SIG-M5 (cell line): ENCODE measurements at places on chromosomes 5 and 9.
A peak's percentile ranks its signal among the peaks of the same experiment; 100 is the strongest.

- no peak for DNase-seq
Observed at GRCh38 chr5:17182494-17182893, 34.9 kb upstream of the BASP1 start.

DNA sequence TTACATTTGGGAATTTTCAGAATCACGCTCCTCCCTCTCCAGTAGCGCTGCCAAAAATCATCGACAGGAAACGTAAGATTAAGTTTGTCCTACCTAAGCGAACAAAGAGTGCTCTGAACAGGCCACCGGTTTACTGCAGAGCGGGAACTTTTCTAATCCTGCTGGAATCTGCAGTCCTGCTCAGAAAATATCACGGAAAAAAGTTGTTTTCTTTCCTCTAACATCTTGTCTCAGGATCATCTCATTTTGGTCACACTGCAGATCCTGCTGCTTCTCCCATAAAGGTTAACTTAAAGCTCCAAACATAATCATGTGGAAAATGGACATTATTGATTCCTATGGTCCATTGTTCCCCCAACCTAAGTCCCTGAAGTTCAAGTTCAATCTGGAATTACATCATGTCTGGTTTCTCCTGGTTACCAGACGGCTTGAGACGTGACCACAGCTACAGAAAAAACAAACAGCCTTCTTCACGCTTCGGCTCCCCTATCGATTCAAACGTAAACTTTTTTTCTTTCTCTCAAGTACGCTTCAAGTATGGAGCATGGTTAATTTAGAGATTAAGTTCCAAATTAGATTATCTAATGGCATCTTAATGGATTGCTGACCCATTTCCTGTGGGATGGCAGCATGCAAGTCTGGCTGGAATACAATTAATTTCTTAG lies 217.6 kb downstream of the NFIB start:
- no peak for DNase-seq

- DNase-seq, result no peak
Observed at GRCh38 chr9:130266236-130267098, 907 bp downstream of the HMCN2 start.

DNA sequence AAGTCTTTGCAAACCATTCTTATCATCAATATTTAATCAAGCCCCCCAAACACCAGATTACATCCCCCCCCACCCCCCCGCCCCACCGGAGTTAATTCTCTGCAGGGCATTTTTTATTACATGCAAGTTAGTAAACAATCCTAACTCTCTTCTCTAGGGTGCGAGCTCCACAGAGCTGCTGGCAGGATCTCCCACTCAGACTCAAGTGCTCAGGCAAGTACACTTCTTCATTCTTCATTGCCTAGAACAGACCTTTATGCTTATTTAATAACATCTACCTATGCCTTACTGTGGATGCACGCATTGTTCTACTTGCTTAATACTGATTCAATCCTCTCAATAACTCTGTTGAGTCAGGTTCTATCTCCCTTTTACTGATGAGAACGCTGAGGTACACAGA lies 9.9 kb downstream of the SAXO1 start:
- no peak for DNase-seq

- no peak for DNase-seq
Observed at GRCh38 chr5:86866036-86866435, 248.3 kb downstream of the COX7C start.

DNA sequence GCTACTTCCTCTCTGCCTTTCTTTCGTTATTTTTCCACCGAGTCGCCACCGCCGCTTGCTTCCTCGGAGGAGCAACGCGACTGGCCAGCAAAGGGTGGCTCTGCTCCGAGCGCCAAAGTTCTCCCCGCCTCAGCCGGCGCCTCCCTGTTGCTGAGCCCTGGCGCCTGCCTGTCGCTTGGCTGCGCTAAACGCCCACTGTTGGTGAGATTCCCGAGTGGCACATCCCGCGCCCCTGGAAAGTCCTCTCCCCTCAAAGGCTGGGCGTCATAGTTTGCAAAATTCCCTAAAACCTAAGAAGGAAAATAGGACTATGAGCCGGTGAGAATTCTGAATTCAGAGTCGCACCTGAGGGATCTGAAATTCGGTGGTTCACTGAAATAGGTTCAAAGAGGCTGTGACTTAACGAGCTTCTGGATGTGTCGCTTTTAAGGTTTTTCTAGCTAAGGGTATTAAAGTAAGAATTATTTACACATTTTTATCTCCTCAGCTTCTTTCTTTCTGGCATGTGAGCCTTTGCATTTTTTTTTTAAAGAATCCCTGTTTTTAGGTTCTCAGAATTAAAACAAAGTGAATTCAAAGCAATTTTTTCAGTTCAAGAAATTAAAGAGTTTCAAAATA lies at the start of gene GRIN3A:
GRIN3A (minus strand) TSS at position 82 of the 618 bp plus-strand sequence. CDS start 668 bp downstream, outside the sequence.
- no peak for DNase-seq

DNA sequence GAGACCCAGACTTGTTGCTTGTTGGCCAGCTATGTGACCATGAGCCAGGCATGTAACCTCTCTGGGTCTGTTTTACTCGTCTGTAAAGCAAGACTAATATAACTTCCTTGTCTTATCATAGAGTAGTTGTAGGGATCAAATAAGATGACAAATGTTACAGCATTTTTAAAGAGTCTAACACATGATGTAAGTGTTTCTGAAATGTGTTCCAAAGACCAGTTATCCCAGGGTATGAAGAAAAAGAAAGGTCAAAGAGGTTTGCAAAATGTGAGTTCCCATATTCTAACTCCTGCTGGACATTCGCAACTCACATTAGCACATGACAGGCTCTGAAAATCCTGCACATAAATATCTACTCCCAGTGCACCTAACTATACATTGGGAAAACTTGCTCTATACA lies 28.5 kb upstream of the MATR3 start:
- no peak for DNase-seq

- no peak for DNase-seq
Observed at GRCh38 chr9:125844611-125845010, 97.4 kb downstream of the PBX3 start.

- DNase-seq, result no peak
Observed at GRCh38 chr9:123335193-123335985, 20.6 kb upstream of the CRB2 start.

GRCh38 chr9:124349675-124350493 lies 65.4 kb downstream of the PSMB7 start:
- DNase-seq, result no peak

- no peak for DNase-seq
Observed at GRCh38 chr5:179125789-179126505, 65.8 kb downstream of the ZNF354C start.

DNA sequence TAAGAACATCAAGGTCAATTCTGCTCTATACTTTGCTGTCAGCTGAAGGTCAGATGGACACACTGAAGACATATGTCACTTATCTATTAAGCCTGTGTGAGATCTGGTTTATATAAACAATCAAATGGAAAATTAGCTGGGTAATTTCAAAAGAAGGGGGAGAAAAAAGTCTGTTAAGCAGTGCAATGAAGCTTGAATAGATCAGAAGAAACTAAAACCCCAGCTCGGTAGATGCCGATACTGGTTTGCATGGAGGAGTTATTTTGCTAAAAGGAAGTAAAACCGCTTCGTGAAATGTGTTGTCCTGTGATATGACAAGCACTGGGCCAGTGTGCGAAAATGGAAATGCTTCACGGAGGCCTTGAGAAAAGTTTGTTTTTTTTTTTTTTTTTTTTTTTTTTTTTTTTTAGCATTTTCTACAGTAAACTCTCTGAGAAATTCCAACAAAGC lies 148.8 kb downstream of the MEF2C start:
- DNase-seq, result peak; percentile 2

- DNase-seq, result no peak
Observed at GRCh38 chr5:10329820-10330481, 22.2 kb upstream of the CMBL start.

GRCh38 chr5:610011-610743 lies 2.0 kb upstream of the CEP72 start:
- DNase-seq, result no peak

- no peak for DNase-seq
Observed at GRCh38 chr5:103721183-103721582, 158.6 kb upstream of the NUDT12 start.

GRCh38 chr9:2263665-2264064 lies 248.5 kb downstream of the SMARCA2 start:
- peak; percentile 48 for DNase-seq

GRCh38 chr5:39151745-39152144 lies 67.6 kb downstream of the FYB1 start:
- DNase-seq, result peak; percentile 27

- DNase-seq, result no peak
Observed at GRCh38 chr5:52743970-52744369, 43.7 kb upstream of the ITGA1 start.

DNA sequence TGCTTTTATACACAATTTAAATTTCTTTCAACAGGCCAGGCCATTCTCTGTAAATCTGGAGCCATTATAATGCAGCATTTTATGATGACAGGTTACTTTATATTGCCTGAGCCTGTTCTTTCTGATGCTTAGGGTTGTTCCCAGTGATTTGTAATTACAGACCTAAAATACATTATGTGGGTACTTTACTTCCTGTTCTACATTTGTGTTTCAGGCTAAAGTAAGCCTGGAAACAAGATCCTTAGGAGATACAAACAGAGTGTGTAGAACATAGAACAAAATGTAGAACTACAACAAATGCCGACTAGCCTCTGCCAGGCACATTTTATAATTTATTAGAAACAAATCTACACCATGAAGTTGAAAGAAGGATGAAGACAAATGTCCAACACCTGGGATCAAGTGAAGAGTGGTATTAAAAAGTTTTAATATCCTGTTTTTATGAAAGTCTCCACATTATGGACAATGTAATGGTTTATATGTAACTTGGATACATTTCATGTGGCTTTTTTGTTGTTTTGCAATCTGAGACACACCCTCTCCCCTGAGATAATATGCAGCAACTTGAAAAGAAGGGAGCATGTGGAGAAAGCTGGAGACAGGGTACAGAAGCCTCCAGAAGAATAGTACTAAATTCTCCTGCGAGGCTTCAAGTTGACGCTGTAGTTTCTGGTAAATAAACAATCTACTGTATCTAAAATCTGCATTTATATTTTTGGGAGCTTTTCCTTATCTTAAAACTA lies 46.9 kb downstream of the VCAN start:
- no peak for DNase-seq

GRCh38 chr9:138009803-138010690 lies 132.5 kb downstream of the CACNA1B start:
- DNase-seq, result no peak

DNA sequence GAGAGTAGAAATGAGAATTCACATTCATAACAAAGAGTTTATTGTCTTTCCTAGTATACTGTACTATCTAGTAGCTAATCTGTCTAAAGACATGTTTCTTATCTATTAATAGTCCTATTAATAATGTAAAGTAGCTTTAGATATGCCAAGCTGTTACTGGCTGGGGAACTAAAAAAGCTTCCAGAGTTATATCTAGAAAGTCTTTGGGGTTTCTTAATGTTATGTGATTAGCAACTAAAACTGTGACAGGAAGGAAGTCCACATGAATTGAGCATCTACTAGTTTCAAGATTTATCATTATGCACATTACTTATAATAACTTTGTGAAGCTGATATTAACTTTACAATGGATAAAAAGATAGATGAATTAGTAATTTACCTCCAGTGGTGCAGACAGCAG lies 122.7 kb upstream of the CDKN2B start:
- DNase-seq, result no peak

GRCh38 chr9:13189362-13189761 lies 90.1 kb downstream of the MPDZ start:
- no peak for DNase-seq

GRCh38 chr9:100426530-100427365 lies at the start of gene MSANTD3:
MSANTD3 (plus strand) TSS chr9:100427143; CDS start chr9:100441939, 14,796 bp downstream.
- no peak for DNase-seq

DNA sequence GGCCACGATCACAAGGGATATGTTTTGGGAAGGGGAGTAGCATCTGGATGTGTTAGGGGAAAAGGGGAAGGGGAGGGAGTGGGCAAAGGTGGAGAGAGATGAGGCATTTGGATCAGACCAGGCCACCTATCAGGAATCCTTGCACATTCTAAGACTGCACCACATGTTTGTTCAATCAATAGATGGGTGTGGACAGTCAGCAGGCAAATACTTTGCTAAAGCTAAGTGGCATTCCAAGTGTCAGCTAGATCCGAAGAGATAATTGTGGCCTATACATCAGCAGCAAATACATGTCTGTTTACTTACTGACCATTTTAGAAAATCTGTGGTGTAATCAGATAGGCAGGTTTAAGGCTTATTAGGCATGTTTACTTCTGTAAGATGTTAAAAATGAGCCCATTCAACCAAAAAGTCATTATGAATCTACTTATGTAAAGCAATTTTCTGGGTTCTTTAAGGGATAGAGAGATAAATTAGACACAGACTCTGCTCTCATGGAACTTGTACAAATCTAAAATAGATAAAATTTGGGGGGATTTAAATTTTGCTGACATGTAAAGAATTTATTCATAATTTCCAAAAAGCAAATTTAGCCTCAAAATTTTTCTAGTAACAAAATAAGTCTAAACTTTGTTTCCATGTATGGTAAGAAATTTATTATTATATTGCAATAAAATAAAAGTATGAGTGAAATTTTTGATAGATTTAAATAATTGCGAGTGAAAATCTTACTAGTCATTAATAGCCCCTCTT lies 107.3 kb downstream of the SNCAIP start:
- DNase-seq, result no peak

DNA sequence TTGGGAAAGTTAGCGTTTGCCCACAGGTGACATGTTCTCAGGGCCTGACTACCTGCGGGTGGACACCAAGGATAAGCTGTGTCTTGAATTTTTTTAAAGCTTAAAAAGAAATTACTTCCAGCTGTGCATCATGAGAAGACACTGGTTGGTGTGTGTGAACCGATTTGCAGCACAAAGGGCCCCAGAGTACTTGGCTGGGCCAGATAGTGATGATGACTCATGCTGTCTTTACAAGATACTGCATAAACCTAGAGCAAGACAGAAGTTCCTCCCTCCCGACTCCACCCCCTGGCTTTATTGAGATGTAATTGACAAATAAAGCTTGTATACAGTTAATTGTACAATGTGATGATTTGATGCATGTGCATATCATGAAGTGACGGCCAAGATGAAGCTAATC lies 212.8 kb downstream of the NXNL2 start:
- no peak for DNase-seq

DNA sequence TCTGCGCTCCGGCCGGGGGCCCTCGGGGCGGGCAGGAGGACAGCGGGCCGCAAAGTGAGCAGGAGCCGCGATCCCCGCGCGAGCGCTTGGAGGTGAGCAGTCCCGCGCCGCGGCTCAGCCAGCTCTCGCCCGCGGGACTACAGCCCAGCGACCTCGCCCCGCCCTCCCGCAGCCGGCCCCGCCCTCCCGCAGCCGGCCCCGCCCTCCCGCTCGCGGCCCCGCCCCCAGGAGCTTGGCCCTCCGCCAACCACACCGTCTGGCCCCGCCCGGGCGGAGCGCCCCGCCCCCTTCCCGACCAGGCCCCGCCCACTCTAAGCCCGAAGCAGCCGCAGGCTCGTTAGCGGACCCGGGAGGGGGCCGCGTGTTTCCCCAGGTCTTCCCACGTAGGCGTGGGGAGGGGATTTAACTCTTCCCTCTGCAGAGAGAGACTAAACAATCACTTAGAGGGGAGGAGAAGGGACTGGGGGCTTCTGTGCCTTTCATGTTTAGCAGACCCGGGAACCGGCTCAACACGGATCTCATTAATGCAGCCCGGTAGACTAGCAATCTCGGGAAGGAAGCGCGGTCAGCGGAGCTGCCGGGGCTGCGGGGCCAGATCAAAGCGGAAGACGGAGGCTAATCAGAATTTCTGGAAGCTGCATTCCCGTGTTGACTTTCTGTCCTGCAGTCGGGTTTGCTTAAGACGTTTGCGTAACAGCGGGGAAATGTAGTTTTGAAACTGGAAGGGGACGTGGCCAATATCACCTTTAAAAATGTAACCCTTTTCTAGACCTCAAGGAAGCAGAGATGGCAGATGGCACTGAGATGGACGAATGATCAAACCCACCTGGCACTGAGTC lies at the start of gene MYO10:
MYO10 (minus strand) TSS at position 139 of the 839 bp plus-strand sequence. CDS start 480 bp downstream, outside the sequence.
- no peak for DNase-seq

- no peak for DNase-seq
Observed at GRCh38 chr5:150024346-150024984, 23.9 kb downstream of the HMGXB3 start.
